ENCODE measurements at places on chromosomes 2 and 18. TPM values are rescaled to one million over a fixed set of nuclear protein-coding genes. Genes with fewer than 3 reads are reported as not detected.

Gene ALPP
- not detected for total RNA-seq

Gene DRC1
- 0.26 TPM for total RNA-seq

Gene RND3
- 45.7 TPM for total RNA-seq

Gene CAPN14
- total RNA-seq = 0.70 TPM

Gene GPBAR1
- total RNA-seq = not detected

Gene SLC23A3
- total RNA-seq = 12.6 TPM

Gene TMEM185B
- 27.0 TPM for total RNA-seq

Gene STARD6
- total RNA-seq = not detected

Gene EFR3B
- total RNA-seq = 0.79 TPM

Gene SPRED2
- total RNA-seq = 18.9 TPM

Gene AKAIN1
- not detected for total RNA-seq

Gene WNT10A
- 20.7 TPM for total RNA-seq

Gene STK11IP
- 26.0 TPM for total RNA-seq

Gene ASPRV1
- 45.3 TPM for total RNA-seq

Gene LIMS3
- total RNA-seq = 6.8 TPM

Gene ANKRD29
- 6.4 TPM for total RNA-seq

Gene ERBB4
- total RNA-seq = 6.4 TPM

Gene PPP4R3B
- 65.5 TPM for total RNA-seq

Gene GREB1L
- 1.8 TPM for total RNA-seq
